CD4-positive, alpha-beta T cell treated with Interleukin-2 at 100 ng/mL for 4 hours (primary cell): ENCODE measurements at places on chromosomes 2 and 18.

DNA sequence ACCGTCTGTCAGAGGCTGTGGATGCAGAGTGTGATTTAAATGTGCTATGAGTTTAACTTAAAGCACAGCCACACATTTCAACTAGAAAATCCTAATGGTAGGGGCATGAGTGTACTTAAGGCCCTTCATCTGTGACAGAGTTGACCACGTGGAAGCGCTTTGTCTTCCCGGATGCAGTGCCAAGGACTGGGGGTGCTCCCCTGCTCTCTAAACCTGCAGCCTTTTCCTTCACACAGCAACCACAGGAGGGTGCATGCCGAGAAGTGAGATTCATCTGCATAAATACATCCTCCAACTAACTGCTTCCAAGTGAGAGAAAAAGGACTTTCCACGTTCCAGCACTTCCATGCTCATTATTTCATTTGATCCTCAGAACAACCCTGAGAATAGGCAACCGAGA, 149.6 kb downstream of the MYT1L start:
- no peak for DNase-seq

- DNase-seq: no peak
Measured at GRCh38 chr2:213787869-213788268, 503.6 kb downstream of the SPAG16 start.

- no peak for DNase-seq
Measured at GRCh38 chr18:72704202-72704601, 160.1 kb upstream of the CBLN2 start.

DNA sequence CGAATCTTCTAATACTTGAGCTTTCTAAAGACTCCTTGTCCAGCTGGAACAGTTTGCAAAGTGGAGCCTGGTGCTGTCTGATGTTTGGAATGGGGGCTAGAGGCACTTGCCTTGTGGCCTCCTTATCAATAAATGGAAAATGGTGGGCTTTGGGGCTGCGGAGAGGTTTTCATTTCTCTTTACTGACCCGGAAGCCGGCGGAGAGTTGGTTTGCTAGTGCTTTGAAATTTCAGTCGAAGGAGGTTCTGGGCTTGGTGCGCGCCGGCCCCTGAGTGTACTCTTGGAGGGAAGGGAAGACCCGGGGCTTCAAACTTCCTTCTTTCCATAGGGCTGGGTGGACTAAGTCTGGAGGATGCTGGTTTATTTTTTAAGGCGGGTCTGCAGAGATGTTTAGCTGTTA, 714 bp downstream of the RPIA start:
- DNase-seq: peak; percentile 16

- DNase-seq: no peak
Measured at GRCh38 chr18:65464361-65464760, 286.5 kb upstream of the CDH7 start.

- no peak for DNase-seq
Measured at GRCh38 chr18:73784853-73785252, 362.8 kb downstream of the FBXO15 start.

DNA sequence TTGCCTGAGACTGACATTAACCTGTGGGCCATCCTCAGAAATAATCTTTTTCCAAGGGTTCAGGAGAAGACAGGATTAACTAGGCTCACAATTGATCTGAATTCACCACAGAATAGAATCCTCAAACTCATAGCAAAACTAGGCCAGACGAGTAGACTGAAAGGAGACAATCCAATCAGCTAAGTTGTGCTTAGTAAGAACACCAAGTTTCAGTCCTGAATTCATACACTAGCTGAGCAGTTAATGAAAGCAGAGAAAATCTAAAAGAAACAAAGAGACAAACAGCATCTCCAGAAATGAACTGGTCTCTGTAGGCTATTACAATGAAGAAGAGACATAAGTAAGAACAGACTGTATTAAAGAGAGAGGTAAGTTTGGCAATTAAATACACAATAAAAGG, 89.5 kb downstream of the GORASP2 start:
- no peak for DNase-seq

GRCh38 chr2:215418064-215418963, 17.6 kb downstream of the FN1 start:
- no peak for DNase-seq

DNA sequence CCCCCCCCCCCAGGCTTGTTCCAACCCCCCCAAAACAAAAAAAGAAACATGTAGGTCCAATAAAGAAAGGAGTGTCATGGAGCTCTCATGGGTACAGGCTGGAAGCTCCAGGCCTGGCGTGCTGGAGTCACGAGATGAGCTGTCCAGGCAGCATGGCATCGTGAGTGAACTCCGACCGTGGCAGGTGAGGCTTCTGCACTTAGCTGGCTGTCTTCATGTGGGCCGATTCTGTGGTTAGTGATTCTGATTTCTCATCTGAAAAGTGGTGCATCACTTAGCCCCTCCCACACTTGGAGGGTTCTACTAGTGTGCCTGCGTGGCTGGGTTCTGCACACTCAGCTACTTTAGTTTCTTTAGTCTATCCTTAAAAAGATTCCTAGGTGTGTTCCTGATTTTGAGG, 126.4 kb upstream of the MGAT5 start:
- DNase-seq: peak; percentile 71

DNA sequence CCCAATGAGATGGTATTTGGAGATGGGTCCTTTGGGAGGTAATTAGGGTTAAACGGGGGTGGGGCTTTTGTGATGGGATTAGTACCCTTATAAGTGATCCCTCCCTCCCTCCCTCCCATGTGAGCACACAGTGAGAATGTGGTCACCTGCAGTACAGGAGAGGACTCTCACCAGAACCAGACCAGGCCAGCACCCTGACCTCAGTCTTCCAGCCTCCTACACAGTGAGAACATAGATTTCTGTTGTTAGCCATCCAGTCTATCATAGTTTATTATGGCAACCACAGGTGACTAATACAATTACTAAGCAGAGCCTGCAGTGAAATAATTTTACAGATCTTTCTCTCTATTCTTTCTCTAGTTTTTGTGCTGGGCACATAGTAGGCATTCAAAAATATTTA, 137.7 kb upstream of the PKDCC start:
- DNase-seq: no peak

- DNase-seq: no peak
Measured at GRCh38 chr2:189683348-189683747, 8.9 kb downstream of the ANKAR start.

GRCh38 chr18:48391868-48392267, 17.3 kb downstream of the ZBTB7C start:
- DNase-seq: no peak

DNA sequence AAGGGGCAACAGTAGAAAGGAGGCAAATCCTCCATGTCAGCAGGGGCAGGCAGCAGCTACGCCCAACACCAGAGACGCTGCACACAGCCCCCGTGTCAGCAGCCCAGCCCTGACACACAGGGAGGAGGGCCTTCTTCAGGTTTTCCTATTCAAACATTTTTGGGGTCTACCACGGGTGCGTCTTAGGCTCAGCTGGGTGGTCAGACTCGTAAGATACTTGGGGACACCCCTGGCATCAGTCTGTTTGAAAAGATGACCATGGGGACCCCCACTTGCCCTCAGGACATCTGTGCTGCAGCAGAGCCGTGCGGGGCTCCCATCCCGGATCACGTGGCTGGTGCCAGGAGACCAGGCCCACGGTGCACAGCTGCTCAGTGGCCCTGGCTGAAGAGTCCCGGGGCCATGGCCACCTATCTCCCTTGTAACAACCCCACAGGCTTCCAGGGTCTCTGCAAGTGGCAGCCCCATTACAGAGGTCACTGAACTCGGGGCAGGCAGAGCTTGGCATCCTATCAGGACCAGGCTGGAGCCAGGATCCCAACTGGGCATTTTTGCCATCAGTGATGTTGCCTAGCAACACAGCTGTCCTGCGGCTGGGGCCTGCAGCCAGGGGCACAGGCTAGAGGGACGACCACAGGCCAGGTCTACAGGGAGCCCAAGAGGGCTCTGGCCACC, 82.5 kb downstream of the EDAR start:
- no peak for DNase-seq

DNA sequence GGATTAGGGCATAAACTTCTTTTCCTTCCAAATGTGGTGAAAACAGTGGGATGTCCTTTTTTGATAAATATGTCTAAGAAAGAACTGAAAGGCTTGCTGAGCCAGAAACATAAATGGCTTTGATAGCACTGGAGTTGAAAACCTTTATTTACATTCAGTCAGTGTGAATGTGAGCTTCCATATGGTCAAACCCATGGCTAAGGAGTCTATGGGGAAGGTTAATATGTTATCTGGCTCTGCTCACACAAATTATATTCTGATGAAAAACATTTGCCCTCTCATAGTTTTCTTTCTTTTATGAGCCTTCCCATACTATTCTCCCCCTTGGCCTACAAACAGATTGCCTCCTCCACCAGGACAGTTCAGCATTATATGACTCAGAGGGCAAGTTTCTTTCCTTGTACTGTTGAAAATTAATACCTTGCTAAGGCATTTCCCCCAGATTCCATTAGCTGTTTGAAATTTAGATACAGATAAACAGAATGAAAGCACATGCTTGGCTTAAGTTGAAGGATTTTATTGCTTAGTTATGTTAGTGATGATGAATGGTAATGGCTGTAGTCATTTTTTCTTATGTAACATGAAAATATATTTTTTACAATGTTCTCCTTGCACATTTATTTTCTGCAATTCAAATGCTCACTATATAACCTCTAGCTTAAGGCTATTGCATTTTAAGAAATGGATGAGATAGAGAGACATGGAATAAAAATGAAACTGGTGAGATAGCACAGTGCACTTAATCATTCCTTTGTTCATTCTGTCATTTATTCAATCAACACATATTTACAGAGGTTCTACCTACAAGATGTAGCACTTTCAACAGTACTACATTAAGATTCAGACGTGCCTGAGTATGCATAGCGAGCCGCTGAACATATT, 544.1 kb downstream of the LRRTM4 start:
- no peak for DNase-seq

DNA sequence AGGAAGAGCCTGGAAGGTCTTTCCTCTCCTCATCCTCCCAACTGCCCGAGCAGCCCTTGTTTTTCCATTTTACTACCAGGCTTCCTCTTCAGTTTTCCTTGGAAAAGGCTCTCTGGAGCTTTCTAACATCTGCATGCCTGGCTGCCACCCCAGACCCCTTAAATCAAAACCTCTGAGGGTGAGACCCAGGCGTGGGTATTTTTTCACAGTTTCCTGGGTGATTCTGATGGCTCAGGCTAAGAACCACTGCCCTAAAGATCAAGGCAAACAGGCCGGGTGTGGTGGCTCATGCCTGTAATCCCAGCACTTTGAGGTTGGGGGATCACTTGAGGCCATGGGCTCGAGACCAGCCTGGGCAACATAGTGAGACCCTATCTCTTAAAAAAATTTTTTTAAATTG, 35.4 kb downstream of the EMILIN2 start:
- no peak for DNase-seq

GRCh38 chr2:33131749-33132148, 185.0 kb downstream of the LTBP1 start:
- DNase-seq: no peak

DNA sequence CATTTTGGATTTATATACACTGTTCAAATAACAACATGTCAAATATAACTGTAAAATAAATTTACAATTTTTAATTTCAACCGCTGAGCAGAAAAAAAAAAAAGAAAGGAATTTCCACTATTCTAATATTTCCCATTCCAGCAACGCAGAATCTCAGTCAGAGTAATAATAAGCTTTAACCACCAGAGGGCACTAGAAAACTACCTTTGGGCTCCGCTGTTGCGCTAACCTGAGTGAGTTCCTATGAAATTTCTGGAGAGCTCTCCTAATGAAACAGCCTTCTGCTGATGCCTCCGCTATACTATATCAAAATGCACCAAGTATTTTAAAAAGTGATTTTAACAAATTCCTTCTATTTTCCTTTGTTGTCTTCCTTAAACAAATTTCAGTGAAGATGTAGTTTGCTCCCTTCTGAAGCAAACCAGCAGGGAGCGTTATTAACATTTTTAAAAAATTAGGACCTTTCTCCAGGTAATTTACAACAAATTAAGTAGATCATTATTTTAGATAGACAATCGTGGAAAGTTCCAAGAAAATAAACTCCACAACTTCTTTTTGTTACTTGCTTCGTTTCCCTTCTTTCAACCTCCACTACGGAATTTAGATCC, 23.0 kb downstream of the ERMN start:
- DNase-seq: peak; percentile 75

- DNase-seq: no peak
Measured at GRCh38 chr18:2948038-2948437, 64.9 kb downstream of the LPIN2 start.

GRCh38 chr2:224885836-224886547, 156.3 kb downstream of the DOCK10 start:
- DNase-seq: peak; percentile 36

- DNase-seq: no peak
Measured at GRCh38 chr2:28681606-28682005, 70.0 kb upstream of the PPP1CB start.
